Bronchial epithelial cell (primary cell): ENCODE measurements at places on chromosomes 5 and 9.

- no peak for DNase-seq
Measured at GRCh38 chr9:86747711-86748110, 199.6 kb downstream of the GAS1 start.

- no peak for DNase-seq
Measured at GRCh38 chr9:86605303-86605702, 251.1 kb upstream of the TUT7 start.

GRCh38 chr9:128703616-128704355, 1.5 kb downstream of the PKN3 start:
- no peak for DNase-seq

DNA sequence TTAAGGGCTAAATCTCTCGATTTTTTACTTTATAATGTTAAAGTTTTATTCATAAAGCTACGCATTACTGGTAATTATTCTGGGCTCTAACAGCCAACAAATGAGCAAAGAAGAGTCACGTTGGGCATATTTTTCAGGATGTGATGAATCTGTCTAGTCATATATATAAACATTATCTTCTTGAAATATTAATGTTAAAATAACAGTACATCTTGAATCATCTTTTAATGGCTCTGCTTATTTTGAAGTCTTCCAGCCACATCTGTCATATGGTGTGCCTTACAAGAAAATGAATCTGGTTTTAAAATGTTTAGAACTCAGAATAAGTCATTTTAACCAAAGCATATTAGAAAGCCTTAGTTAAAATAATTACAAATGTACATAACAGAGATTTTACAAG, 96.9 kb downstream of the CWC27 start:
- DNase-seq = no peak

DNA sequence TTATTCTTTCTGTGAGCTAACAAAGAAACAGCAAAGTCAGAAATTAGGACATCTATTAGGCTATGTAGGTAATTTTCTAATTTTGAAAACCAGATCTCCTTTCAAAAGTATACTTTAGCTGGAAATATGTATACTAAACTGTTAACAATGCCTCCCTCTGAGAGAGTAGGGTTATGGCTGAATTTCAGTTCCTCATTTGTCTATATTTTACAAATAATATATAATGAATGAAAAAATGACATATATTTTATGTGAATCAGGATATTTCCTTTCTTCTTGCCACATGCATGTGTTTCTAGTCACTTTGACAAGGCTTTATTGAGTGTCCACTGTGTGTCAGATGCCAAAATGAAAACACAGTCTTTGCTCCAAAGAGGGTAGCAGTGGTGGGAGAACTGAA, 15.4 kb downstream of the HACD4 start:
- DNase-seq = no peak

DNA sequence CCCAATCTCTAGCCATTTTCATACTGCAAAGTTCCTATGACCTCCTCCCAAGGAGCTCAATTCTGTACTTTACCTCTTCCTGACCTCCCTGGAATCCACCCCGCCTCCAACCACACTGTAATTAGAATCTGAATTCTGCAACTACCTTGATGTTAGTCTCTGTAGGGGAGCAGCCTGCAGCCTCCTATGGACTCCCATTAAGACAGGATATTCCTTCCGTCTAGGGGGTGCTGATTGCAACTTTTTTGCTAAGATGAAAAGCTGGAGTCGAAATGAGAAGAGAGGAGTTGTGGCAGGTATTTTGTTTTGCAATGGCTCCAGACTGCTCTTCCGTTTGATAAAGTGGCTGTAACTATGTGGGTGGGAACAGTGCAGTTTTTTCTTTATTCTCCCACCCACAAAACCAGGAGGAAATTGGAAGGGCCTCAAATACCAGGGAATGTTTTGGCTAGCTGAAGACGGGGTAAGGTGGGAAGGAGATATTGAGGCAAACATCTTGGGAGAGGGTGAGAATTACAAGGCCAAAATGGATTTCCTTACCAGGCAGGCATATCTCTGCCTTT, 23.8 kb downstream of the ANXA2R start:
- no peak for DNase-seq

DNA sequence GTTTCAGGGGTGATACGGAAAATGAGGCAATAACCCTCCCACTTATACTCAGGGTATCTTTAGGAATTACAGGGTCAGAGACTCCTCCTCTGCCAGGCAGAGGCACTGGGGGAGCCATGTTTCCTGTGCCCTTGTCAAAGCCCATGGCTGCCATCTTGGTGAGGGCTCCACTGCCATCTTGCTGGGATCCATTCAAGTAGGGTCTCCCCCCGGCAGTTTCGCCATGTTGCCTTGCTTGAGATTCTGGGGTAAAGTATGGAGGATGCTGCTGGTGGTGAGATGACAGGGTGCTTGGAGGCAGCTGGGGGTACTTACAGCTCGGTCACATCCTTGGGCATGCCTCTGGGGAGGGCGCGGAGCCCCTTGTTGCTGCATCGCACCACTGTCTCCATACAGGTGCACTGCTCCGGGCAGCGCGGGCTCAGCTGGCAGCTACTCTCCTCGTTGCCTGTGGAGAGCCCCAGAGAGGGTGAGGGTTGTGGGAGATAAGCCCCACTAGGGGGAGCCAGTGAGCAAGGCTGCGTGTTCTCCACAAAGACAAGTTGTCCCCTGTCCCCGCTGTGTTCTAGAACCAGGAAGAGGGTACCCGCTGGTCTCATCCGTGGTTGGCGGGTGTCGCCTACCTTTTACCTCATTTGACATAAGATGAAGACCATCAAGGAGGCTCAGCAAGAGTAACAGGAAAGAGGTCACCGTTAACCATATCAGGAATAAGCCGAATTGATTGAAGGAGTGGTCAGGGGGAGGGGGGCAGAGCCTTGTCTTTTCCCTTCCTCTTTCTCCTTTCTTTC, 169.0 kb upstream of the PANK3 start:
- peak; percentile 20 for DNase-seq

GRCh38 chr9:91424403-91425176, 958 bp upstream of the NFIL3 start:
- peak; percentile 61 for DNase-seq

DNA sequence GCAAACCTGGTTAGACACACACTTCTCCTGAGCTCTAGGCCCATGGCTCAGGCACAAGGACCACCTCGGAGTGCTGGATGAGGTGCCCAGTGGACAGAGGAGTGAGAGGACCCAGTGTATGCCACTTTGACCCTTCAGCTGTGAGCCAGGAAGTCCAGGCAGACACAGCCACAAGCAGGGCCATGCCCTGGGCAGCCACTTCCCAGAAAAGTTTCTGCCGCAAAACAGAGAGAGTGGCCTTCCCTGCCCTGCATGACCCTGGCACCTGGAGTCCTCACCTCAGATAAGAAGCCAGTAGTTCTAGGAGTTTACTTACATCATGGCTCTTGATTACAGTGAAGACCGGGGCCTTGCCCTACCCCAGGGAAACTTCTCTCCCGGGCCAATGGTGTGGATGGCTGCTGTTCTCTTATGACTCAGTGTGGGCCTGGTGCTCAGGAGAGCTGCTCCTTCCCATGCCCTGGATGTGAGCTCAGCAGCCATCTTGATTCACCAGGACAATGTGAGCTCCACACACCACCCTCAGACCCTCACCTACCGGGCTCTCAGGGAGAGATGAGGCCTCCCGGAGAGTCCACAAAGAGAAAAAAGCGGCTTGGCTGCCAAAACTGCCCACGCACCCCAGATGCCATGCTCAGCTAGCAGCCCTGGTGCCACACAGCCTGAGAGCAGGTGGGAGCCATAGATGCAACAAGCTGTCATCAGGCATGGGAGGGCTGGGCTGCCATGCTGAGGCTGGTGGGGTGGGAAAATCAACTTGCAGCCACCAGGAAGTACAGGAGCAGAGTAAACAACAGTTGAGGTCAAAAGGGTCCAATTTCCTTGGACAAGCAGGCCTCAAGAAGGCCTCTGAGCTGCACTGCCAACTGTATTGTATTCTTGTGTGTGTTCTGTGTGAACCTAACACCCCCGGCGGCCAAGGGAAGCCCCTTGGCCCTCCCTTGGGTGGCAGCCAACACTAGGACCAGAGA, 11.7 kb upstream of the IRF1 start:
- DNase-seq = peak; percentile 26

GRCh38 chr5:78519198-78519941, 129.2 kb downstream of the LHFPL2 start:
- DNase-seq = peak; percentile 51

- DNase-seq = peak; percentile 3
Measured at GRCh38 chr9:32841314-32841713, 58.0 kb downstream of the TMEM215 start.

- DNase-seq = peak; percentile 26
Measured at GRCh38 chr9:85741095-85741874, 469 bp downstream of the AGTPBP1 start.

- DNase-seq = peak; percentile 57
Measured at GRCh38 chr9:95124582-95125367, 192.7 kb downstream of the FANCC start.

GRCh38 chr9:5841771-5842573, 9.1 kb upstream of the ERMP1 start:
- DNase-seq = no peak

DNA sequence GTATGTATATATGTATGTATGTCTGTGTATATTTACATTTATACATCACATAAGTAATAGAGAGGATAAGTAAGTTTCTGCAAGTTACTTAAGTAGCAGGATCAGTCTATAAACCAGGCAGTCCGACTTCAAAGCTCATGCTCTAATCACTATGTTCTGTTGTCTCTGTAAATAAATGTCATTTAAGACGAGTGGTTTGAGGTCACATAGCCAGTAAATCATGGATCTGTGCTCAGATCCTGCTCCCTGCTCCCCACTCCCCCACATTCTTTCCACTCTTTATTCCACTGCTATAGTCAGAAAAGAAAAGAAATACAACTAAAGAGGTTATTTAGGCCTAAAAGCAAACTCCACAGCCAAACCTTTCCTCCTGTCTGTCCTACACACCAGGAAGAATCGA, 90.4 kb downstream of the SERINC5 start:
- DNase-seq = no peak

DNA sequence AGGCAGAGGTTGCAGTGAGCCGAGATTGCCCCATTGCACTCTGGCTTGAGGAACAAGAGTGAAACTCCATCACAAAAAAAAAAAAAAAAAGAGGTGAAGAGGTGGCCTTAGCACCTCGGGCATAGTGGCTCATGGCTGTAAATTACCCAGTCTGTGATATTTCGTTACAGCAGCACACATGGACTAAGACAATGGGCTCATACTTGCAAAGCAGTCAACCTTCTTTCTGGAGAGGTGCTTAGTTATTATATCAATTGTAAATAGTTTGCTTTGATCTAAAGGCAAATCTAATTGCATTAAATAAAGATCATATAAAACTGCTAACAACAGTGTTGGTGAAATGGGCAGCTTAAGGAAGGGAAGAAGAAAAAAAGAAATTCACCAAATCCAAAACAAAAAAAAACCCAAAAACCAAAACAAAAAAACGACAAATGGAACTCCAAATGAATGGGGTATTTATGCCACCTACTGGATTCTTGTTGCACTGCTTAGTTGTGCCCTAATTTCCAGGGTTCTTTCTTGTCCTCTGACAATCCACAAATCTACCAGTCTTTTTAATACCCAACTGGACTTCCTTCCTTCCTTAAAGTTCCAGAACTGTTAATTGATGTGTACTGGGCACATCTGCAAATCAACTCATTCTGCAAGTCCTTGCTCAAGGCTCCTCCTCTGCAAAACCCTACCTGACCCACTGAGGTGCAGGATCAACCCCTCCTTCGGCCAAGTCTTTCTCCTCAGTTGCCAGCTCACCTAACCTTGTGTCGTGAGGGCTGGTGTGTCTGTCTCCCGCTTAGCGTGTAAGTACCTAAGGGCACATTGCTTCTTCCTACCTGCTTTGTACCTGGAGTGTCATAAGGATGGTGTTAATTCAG, 35.0 kb upstream of the DMRT1 start:
- peak; percentile 43 for DNase-seq

- no peak for DNase-seq
Measured at GRCh38 chr5:92850886-92851285, 730.1 kb downstream of the NR2F1-AS1 start.

- DNase-seq = no peak
Measured at GRCh38 chr5:148683651-148684050, 29.3 kb upstream of the HTR4 start.

GRCh38 chr5:161311146-161311708, 235.3 kb downstream of the GABRB2 start:
- no peak for DNase-seq

DNA sequence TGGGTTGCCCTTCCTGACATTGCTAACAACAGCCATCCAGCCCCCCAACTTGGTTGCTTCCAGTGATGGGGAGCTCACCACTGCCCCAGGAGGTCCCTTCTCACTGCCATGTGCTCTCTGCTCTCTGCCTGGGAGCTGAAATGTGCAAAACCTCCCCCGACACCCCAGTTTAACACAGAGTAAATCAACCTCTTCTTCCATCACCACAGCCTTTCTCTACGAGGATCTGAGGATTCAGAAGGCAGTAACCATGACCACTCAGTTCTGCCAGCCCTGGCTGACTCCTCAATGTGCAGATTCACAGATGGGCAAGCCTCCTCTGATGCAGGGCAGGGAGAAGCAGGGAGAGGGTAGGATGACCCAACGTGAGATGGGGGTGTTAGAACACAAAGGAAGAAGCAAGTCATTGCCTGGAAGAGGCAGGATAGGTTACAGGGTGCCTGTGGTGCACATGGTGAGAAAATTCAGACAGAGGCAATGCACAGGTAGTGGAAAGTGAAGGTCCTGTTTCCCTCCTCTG, 185.0 kb downstream of the DAB2IP start:
- no peak for DNase-seq

GRCh38 chr5:45281081-45281480, 415.1 kb downstream of the HCN1 start:
- DNase-seq = no peak

DNA sequence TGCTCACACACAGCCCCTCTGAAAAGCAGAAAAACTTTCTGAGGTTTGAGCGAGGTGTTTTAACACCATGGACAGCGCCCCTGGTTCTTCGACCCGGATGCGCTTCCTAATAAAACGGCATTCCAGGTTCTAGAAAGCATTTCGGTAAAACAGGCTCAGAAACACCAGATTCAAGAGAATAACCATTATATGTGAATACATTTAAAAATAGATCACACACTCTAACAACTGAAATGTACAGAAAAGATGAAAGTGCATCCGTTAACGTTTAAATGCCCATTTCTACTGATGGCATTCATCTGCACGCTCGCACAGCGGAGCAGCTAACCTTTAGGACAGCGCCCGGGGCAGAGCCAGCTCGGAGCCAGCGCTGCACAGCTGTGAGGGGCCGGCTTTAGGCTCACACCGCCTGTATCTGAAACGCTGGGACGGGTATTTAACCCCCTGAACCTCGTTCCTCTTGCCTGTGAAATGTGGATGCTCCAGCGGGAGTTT, 26.3 kb upstream of the TENT4A start:
- DNase-seq = peak; percentile 38

GRCh38 chr5:150411245-150411979, 1.3 kb downstream of the CD74 start:
- peak; percentile 40 for DNase-seq

- DNase-seq = peak; percentile 61
Measured at GRCh38 chr9:96139592-96140295, 162.2 kb downstream of the HSD17B3 start.

- peak; percentile 94 for DNase-seq
Measured at GRCh38 chr5:33118761-33119415, 321.9 kb upstream of the TARS1 start.

GRCh38 chr9:18595597-18595996, 121.6 kb downstream of the ADAMTSL1 start:
- DNase-seq = no peak

GRCh38 chr9:125700791-125701190, 6.2 kb downstream of the MAPKAP1 start:
- peak; percentile 38 for DNase-seq
